ENCODE measurements at places on chromosomes 16 and 17.

DNA sequence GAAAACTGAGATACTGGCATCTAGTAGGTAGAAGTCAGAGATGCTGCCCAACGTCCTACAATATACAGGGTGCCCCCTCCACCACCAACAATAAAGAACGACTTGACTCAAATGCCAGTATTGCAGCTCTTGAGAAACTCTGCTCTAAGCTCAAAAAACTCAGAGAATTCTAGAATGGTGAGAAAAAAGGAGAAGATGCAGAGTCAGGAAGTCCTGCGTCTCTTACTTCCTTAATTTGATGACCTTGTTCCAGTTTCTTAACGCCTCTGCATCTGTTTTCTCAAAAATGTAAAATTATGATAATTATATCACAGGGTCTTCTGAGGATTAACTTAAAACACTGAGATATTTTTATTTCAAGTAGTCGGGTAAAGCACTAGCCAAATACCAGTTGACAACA, 1.7 kb upstream of the HSBP1 start:
- DNase-seq: no peak

- DNase-seq: no peak
Observed at GRCh38 chr16:15573274-15573895, 69.6 kb downstream of the MARF1 start.

DNA sequence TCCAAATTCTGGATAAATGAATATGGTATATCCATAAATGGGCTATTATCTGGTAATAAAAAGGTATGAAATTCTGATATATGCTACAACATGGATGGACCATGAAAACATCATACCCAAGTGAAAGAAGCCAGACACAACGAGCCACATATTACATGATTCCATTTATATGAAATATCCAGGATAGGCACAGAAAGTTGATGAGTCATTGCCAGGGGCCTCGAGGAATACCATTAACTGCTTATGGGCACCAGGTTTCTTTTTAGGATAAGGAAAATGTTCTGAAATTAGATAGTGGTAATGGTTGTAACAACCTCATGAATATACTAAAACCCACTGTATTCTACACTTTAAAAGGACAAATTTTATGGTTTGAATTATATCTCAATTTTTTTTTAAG, 123.2 kb downstream of the PITPNC1 start:
- DNase-seq: no peak

DNA sequence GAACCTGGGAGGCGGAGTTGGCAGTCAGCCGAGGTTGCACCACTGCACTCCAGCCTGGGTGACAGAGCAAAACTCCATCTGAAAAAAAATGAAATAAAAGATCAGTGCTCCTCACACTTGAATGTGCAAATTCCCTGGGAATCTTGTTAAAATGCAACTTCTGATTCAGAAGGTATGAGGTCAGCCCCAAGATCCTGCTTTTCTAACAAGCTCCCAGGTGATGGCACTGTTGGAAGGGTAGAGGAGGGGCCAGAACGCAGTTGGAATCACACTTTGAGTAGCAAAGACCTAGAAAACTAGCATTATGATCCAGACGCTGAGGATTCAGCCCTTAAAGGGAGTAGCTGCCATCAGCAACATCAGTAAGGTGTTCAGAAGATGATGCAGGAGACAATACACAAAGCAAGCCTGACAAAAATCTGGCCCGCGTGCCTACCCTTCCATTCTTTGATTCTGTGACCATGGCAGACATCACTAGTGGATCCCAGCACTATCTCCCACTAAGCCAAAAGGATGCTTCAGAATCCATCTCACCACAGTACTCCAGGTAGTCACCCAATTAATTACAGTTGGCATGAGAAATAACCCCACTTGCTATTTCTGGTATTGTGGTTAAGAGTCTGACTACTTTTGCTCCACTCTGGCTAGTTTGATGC, 33.1 kb upstream of the MEIOC start:
- no peak for DNase-seq

GRCh38 chr16:86986136-86986535, 331.1 kb downstream of the C16orf95 start:
- DNase-seq: no peak

DNA sequence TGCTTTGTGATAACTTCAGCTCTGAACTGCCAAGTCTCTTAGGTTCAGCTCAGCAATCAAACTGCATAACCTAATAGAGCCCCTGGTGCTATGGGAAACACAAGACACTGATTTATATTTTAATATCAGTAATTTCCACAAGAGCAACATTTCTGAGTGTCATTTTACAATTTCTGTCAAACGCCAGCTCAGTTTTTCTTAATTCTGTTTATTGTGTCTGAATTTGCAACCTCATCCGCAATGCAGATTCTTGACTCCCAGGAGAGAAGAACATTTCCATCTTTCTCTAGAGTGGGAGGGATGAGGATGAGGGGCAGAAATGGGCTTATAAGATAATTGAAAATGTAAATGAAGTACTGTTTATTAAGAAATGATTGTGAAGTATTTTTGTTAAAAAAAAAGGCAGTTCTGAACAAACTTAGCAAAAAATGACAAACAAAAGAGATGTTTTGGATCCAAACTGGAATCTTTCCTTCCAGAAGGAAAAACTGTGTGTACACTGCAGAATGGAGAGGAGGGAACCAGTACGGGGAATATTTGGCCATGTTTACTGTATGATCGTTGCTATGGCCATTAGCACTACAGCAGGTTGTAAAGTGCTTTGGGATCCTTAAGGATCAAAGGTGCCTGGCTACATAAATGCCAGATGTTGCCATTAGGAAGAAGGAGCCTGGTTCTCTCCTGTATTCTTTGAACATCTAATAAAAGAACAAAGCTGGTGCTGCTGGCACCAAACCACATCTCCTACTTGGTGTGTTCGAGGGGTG, 7.4 kb upstream of the PMFBP1 start:
- no peak for DNase-seq

GRCh38 chr16:81607805-81608522, 163.4 kb downstream of the CMIP start:
- no peak for DNase-seq

DNA sequence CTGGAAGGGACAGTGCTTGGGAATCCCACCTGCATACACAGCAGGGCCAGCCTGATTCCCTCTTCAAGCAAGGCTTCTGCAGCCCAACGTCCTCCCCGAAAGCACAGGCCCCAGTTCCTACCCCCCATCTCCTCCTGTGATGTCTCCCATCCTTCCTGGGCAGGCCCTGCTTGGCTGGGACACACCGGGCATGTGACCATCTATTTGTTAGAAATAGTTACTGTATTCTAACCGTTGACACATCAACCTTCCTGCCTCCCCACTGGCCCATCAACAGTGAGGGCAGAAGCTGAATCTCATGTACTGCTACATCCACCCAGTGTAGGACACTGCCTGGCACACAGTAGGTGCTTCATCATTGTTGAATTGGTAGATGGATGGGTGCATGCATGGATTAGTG, 10.7 kb downstream of the PRR29 start:
- no peak for DNase-seq

GRCh38 chr17:43006639-43007551, at the start of gene IFI35:
IFI35 (plus strand) TSS chr17:43006784; CDS start chr17:43006948, 164 bp downstream.
- peak; percentile 62 for DNase-seq

DNA sequence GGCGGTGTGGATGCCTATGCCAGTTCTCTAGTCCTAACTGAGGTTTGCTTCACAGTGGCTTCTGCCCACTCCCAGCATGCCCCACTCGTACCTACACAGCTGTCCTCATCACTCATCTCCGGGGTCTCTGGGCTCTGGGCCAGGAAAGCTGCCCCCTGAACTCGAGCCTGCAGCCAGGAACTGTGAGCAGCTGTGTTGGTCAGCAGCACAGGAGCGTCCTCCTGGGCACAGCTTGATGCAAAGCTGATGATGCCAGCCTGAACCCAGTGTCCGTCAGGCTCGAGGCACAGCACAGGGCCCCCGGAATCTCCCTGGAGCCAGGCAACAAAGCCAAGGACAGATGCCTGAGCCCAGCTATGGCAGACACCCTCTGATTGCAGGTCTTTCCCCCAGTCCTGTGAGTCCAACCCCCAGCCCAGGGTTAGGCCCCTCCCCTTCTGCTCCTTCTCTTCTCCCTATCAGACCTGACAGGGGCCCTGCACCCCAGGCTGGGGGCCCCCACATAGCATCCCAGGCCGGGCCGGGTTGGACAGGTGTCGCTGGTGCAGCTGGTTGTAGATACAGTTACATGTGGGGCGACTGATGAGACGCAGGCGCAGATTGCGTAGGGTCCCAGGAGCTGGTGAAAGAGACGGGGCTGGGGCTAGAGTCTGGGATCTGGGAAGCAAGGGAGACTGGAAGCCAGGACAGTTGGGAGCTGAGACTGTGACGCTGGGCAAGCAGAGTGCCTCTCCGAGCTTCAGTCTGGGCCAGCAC, 2.7 kb downstream of the PRSS53 start:
- no peak for DNase-seq

DNA sequence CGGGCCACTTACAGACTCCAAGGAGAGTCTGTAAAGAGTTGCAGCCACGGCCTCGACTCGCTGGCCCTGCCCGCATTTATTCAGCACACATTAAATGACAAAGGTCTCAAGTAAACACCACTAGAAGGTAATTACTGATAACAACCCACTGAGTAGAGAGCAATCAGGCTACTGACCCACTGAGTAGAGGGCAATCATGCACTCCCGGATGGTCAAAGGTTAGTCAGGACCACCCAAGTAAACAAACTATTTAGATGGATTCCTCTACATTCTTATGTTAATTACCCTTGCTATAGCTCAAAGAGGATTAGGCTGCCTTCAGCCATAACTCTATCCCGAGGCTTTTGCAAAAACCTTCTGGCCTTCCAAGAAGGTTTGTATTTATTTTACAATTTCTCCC, 30.7 kb upstream of the ZNF267 start:
- DNase-seq: no peak

DNA sequence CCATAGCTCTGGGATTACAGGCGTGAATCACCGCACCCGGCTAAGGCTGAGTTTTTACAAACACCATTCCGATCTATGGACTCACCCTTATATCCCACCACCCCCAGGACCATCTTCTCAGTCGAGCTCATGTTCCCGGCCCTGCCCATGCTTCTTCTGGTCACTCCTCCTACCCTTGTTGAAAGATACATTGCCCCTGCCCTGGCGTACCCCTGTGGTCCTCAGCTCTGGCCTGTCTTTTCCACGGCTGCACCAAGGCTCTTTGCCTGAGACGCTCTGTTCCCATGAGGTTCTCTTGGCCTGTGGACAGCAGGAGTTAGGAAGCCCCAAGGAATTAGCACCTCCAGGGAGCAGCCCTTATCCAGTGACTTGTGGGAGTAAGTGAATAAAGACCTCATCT, 379.4 kb upstream of the TNRC6C start:
- no peak for DNase-seq

DNA sequence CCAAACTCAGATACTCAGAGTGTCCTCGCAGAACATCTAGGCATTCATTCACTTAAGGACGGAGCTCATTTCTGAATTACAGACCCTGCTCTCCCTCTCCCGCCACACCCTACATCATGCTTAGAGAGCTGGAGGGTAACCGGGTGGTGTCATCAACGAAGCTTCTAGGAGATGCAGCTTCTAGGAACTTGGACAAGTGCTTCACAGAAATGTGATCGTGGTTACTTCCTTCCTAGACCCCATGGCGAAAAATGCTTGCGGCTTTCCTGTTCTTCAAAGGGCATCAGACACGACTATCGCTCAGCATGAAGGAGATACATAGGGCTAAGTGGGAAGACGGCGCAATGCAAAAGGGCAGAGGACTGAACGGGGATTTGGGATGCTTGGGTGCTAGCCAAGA, 126.8 kb downstream of the ZFHX3 start:
- no peak for DNase-seq

- no peak for DNase-seq
Observed at GRCh38 chr16:86221085-86221484, 289.2 kb upstream of the FOXF1 start.

DNA sequence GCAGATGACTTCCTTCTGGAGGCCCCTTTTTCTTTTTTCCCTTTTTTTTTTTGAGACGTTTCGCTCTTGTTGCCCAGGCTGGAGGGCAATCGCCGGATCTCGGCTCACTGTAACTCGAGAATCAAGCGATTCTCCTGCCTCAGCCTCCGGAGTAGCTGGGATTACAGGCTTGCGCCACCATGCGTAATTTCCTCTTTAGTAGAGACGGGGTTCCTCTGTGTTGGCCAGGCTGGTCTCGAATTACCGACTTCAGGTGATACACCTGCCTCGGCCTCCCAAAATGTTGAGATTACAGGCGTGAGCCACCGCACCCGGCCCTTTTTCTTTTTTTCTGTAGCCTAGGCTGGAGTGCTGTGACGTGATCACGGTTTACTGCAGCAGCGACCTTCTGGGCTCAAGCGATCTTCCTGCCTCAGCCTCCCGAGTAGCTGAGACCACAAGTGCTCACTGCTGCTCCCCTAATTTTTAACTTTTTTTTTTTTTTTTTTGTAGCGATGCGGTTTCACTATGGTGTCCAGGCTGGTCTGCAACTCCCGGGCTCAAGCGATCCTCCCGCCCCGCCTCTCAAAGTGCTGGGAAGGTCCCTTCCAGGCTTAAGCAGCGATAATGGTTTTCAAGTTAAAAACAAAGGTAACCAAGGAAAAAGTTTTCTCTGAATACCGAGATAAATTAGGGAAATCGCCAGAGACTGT, 956 bp upstream of the IST1 start:
- no peak for DNase-seq

DNA sequence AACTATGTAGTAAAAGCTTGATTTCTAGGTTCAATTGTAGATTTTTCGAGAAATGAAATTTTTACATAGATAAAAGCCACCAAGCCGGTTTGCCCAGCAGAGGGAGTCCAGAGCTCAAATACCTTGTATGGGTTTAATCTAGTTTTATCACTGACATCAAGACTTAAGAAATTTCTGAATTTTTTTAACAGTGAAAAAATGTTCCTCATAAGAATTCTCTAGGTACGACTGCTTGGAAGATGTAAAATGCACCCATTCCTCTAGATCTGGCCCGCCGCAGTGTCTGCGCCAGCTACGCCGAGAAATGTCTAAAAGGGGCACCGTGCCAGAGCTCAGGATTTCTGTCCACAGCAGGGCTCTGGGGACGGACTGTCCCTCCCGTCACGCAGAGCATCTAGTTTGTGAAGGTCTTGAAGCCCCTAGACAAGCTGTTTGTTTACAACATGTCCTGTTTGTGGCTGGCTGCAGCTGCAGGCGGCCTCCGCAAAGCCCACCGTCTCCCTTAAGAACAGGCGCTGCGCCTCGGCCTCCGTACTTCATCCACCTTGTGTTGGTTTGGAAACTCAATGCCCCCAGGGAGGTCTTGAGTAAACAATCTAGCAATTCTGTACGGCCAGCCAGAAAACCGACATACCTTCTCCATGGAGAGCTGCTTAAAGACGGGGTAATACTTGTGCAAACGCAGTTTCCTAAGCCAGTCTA, 24.8 kb downstream of the MAP1LC3B start:
- DNase-seq: no peak

DNA sequence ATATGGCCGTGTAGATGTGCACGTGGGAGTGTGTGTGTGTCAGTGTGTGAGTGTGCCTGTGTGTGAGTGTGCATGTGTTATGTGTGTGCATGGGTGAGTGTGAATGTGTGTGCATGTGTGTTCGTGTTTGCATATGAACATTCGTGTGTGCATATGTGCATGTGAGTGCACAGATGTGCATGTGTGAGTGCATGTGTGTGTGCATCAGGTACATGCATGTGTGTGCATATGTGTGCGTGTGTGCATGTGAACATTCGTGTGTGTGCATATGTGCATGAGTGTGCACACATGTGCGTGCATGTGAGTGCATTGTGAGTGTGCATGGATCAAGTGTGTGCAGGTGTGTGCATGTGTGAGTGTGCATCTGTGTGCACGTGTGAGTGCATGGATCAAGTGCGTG, 2.5 kb upstream of the TPSAB1 start:
- DNase-seq: no peak
